ENCODE measurements at places on chromosomes 11 and 22.

DNA sequence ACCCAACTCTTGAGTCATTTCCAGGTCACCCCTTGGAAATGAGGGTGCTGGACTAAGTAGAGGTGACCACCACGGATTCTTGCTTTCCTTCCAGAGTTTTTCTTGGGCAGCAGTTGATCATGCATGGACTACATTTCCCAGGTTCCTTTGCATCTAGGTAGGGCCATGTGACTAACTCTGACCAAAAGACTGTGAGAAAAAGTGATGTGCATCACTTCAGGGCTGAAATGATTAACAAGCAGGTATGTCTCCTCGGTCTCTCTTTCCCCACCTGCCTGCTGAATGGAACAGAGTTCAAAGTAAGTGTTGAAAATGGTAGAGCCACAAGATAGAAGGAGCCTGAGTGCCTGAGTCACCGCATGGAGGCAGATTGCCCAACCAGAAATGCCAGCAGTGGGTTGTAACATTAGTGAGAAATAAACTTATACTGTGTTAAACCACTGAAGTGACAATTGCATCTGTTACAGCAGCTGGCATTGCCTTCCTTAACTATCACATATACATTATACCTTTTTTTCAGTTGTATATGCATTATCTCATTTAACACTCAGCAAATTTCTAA is 113.5 kb downstream of the MN1 start:
- no peak for DNase-seq

GRCh38 chr11:12066799-12067508 is 43.4 kb upstream of the MICAL2 start:
- peak; percentile 76 for DNase-seq

DNA sequence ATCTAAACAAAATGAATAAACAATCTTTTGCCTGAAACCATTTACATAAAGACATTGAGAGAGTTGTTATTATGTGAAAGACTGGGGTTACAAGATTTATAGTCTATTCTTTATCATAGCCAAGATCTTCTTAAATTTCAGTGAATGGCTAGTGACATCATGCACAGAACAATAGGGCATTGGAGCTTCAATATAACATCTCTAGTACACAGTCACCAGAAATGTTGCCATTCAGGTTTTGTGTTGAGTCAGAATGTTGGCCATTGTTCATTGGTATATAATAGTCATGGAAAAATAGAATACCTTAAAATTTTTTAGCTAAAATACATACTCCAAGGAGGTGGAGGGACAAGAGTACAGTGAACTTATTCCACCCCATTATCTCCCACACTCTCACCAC is 44.3 kb downstream of the SLC5A12 start:
- no peak for DNase-seq

GRCh38 chr22:20562607-20563465 is 55.4 kb downstream of the MED15 start:
- no peak for DNase-seq

- DNase-seq, result peak; percentile 88
Measured at GRCh38 chr11:97722065-97722464, 1298.7 kb upstream of the CNTN5 start.

Data from fibroblast of skin of right biceps (primary cell).